DMS 273 treated with DMSO at 0.1 percent for 48 hours (cell line): ENCODE measurements at places on chromosomes 4 and X.

DNA sequence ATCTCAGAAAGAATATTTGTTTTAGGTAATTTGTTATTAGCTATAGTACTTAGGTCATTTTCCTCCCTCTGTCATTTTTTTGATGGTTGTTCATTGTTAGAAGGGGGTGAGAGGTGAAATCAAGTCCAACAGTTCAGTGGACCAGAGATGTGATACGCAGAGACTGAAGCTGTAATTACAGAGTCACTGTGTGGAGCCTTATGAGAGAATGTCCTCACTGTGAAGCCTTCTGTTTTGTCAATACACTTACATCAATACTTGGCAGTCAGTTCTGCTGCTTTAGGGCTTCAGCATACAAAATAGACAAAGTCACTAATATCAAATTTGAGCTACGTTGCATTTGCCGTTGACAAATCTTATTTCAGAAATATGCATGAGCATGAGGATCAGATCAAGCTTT, 692.5 kb downstream of the C4orf33 start:
- DNase-seq: no peak

- no peak for DNase-seq
Observed at GRCh38 chr4:1841201-1841886, 14.6 kb downstream of the LETM1 start.

- no peak for DNase-seq
Observed at GRCh38 chr4:7425124-7425523, 9.6 kb downstream of the PSAPL1 start.

DNA sequence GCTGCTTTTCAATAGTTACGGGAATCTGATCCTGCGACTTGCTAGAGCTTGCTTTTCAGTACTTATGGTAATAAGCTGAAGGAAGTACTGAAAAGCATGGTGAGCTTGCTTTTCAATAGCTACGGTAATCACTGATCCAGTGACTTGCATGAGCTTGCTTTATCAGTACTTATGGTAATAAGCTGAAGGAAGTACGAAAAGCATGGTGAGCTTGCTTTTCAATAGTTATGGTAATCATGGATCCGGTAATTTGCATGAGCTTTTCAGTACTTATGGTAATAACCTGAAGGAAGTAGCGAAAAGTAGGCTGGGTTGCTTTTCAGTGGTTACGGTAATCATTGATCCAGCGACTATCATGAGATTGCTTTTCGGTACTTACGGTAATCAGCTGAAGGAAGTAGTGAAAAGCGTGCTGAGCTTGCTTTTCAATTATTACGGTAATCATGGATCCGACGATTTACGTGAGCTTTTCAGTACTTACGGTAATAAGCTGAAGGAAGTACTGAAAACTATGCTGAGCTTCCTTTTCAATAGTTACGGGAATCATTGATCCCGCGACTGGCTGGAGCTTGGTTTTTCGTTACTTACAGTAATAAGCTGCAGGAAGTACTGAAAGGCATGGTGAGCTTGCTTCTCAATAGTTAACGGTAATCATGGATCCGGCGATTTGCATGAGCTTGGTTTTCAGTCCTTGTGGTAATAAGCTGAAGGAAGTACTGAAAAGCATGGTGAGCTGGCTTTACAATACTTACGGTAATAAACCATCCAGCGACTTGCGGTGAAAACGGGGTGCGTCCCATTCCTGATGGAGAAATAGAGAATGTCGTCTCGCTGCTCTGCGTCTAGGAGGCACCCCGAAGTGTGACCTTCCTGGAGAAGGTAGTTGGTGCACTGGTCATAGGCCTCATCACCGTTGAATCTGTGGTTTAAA, 6.5 kb downstream of the CRLF2 start:
- DNase-seq: no peak

- no peak for DNase-seq
Observed at GRCh38 chr4:6231663-6232165, 31.4 kb upstream of the JAKMIP1 start.

DNA sequence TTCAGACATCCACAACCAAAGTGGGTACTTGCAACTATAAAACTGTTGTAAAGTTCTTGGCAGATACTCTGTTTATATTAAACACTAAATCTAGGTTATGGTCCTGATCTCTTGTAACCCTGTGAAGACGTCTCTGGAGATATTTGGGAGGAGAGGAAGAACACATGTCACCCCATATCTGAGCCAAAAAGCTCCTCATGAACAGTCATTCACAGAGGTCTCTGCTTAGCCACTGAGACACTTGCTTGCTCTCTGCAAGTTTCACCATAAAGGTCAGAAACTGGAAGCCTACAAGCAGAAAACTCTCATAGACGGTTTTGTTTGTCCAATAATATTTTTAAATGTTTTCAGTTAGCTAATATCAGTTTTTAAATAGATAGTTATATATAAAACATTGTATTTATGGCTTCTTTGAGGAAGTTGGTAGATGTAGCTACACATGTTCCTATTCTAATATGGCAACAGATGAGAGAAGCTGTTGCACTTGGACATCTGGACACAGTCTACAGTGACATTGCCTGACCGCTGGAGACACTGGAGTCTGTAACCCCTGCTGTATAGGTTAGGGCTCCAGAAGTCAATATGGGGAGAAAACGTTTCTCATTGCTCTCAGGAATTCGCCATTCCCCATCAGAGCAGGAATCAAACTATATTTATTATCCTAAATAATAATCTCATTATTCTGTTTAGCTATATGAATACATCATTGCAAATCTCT, 73.6 kb downstream of the C4orf46 start:
- no peak for DNase-seq

- DNase-seq: no peak
Observed at GRCh38 chrX:47384502-47384901, 14.1 kb downstream of the ZNF157 start.

- DNase-seq: no peak
Observed at GRCh38 chr4:106365613-106366012, 3.0 kb downstream of the GIMD1 start.

DNA sequence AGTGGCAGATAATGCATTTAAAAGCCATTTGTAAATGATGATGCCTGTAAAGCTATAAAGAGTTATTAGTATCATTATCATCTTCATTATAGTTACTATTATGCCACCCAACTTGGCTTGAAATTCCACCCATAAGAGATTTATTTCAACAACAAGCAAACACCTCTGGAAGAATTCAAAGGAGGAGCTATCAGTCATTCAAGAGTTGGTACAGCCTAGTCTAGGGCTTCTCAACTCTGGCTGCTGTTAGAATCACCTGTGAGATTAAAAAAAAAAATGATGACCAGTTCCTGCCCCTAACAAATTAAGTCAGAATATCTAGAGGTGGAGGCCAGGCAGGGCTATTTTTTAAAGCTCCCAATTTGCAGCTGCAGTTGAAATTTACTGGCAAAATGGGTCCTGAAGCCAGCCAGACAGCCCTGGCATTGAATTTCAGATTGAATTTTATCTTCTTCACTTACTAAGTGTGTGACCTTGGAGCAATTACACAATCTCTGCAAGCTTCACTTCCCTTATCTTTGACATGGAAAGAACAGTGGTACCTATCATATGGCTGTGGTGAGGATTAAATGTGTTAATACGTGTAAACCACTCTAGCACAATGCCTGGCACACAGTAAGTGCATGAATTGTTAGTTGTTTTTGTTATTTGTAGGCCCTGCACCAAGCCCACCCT, 52.9 kb upstream of the EDA start:
- no peak for DNase-seq

- no peak for DNase-seq
Observed at GRCh38 chrX:19789782-19790181, 97.6 kb downstream of the SH3KBP1 start.

GRCh38 chrX:116236666-116237065, 66.1 kb downstream of the AGTR2 start:
- no peak for DNase-seq

DNA sequence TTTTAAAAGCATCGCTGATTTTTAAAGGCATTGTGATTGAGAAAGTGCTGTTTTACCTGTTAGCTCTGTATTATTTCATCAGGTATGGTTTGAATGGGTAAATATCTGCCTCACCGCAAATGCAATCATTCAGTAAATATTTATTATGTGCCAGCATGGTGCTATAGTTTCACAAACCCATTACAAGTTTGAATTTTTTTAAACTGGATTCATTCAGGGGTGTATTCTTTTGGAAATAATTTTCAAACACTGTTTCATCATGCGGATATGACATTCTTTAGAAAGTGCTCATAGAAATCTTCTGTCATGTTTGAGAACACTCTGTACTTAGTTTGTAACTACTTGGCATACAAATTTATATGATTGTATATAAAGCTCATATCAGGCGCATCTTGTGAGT, 37.2 kb downstream of the LIMCH1 start:
- DNase-seq: no peak

GRCh38 chr4:6574747-6575502, at the start of gene MAN2B2:
MAN2B2 (plus strand) TSS chr4:6575189; CDS start chr4:6575211, 22 bp downstream.
- DNase-seq: peak; percentile 42

- no peak for DNase-seq
Observed at GRCh38 chrX:9765072-9765736, 443 bp downstream of the GPR143 start.

DNA sequence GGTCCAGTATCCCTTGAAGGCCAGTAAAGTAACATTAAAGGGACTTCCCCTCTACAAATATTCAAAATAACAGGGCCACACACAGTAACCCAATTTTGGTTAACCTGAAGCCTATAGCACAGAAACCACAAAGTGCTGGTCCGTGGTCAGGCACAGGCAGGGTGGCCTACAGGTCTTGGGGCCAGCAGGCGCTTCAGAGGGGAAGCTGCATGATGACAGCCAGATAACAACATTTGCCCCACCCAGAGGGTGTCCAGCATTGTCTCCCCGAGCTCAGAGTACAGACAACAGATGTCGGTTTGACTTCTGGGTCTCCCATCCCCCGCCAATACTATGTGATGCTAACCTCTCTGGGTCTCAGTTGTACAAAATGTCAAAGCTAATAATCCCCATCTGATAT, 51.1 kb downstream of the SH3KBP1 start:
- DNase-seq: no peak

DNA sequence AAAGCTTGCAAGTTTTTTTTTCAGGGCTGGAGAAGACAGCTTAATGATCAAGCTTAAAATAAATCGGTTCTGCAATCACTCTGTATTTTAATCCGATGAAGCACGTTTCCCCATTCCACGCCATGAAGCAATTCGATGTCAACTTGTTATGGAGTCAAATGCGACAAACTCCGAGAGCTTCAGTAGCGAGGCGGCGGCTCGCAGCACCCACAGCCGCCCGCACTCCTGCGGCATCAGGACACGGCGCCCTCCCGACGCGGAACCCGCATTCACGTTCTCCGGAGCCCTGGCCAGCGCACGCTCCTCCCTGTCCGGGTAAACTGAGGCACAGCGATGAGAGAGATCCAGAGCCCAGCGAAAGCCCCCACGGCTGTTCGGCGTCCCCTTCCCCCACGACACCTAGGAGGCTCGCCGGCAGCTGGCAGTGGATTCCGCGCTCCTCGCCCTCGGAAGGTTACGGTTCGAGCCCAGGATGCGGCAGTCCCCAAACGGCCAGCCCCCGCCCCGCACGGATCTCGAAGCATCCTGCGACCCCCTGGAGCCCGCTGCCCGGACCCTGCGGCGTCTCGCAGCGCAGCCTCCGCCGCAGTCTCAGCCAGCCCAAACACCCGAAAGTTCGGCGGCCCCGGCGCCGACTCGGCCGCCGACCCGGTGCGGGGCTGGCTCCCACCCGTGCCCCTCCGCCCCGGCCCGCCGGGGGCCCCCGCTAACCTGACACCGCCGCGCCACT, 507 bp downstream of the MFAP3L start:
- no peak for DNase-seq

GRCh38 chr4:120915336-120915735, 7.2 kb downstream of the PRDM5 start:
- no peak for DNase-seq

- DNase-seq: no peak
Observed at GRCh38 chr4:152052451-152053057, 291.7 kb upstream of the GATB start.

GRCh38 chr4:106914223-106914622, 121.9 kb downstream of the DKK2 start:
- no peak for DNase-seq

GRCh38 chrX:41265615-41266014, 68.3 kb upstream of the DDX3X start:
- no peak for DNase-seq
